Esophagus squamous epithelium (tissue), 5 donors: ENCODE measurements at places on chromosomes 1 and 21.

- H3K4me3 ChIP-seq = no peak overlapping the region
- H3K27ac ChIP-seq = no peak overlapping the region
- H3K4me1 ChIP-seq = no peaks in the 10 kb centered on the region
- no peak for DNase-seq
Observed at GRCh38 chr1:50110656-50111055, 1.9 kb downstream of the ELAVL4 start.

GRCh38 chr1:224069138-224069537 lies 44.8 kb upstream of the FBXO28 start:
- no peaks in the 10 kb centered on the region for H3K36me3 ChIP-seq
- H3K4me1 ChIP-seq = no peaks in the 10 kb centered on the region
- no peak for DNase-seq
- H3K4me3 ChIP-seq = no peak overlapping the region
- H3K27me3 ChIP-seq = no peaks in the 10 kb centered on the region
- no peak overlapping the region for H3K27ac ChIP-seq

DNA sequence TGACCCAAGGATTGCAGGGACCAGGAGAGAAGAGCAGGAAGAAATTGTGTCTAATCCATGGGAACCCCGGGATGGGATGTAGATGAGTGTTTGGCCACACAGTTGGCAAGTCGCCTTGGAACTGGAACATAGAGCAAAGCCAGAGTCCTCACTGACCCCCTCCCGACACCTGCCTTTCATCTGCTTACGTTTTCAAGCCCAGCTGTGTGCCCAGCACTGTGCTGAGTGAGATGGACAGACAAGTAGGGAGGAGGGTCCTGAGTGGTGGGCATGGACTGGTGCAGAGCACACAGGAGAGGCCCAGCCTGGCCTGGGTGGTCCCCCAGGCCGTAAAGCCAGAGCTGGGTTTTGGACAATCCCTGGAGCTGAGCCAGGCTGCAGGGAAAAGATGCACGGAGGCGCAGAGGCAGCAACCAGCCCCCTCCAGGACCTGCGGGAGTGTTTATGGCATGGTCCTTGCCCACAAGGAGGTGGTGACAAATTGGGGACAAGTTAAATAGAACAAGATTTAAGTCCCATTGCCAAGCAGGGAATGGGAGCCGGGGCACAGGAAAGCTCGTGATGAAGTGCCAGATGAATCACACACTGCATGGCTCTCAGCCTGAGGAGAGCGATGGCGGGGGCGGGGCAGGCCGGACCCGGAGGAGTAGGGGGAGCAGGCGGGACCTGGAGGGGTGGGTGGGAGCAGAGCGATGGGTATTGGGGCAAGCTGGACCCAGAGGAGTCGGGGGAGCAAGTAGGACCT lies 157.8 kb upstream of the VAMP3 start:
- no peak for DNase-seq
- H3K27ac ChIP-seq = no peak overlapping the region
- H3K4me3 ChIP-seq = no peak overlapping the region
- no peaks in the 10 kb centered on the region for H3K27me3 ChIP-seq

DNA sequence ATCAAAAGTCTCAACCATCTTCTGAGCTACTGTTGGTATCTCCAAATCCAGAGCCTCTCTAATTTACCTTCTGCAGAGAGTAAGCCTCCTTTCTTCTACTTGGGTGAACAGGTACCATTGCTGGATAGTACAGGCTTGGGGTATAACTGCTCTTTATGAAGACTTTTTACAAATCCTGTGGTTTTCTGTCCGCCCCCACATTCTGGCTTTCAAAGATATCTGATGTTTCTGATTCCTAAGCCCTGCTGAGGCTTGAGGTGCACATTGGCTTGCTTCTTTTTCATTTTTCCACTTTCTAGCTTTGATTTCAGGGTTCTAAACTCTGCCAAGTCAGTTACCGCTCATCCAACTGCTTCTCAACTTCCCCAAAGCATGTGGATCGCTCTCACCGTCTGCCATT lies 37.1 kb downstream of the TENT5C start:
- H3K36me3 ChIP-seq = no peaks in the 10 kb centered on the region
- no peaks in the 10 kb centered on the region for H3K4me1 ChIP-seq
- H3K4me3 ChIP-seq = no peak overlapping the region
- H3K27ac ChIP-seq = no peak overlapping the region
- no peaks in the 10 kb centered on the region for H3K27me3 ChIP-seq

- no peak overlapping the region for H3K4me3 ChIP-seq
- DNase-seq = no peak
- no peak overlapping the region for H3K27ac ChIP-seq
Observed at GRCh38 chr21:45640888-45641479, 2.5 kb upstream of the PCBP3 start.
